LNCaP clone FGC (cell line): ENCODE measurements at places on chromosomes 16 and 17.

DNA sequence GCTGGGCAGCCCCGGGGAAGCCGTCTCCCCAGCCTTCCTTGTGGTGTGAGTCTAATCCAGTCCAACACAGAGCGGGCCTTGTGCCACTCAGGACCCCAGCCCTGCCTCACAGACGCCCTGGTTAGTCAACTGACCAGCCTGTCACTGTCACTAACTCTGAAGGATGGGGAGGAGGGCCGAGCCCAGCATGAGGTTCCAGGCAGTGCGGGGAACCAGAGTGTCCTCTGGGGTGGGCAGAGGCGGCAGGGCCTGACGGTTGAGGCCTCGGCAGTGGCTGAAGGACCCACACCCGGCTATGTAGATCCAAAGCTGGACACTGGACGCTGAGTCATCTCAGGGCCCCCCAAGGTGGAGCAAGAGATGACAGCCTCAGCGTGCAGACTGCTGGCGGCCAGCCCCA lies 8.6 kb downstream of the RPUSD1 start:
- DNase-seq, result no peak

GRCh38 chr16:81703177-81704155 lies 75.6 kb upstream of the PLCG2 start:
- no peak for DNase-seq

- no peak for DNase-seq
Observed at GRCh38 chr17:80104956-80105375, 3.6 kb downstream of the GAA start.

- no peak for DNase-seq
Observed at GRCh38 chr17:43334738-43335402, 63.9 kb upstream of the ARL4D start.

DNA sequence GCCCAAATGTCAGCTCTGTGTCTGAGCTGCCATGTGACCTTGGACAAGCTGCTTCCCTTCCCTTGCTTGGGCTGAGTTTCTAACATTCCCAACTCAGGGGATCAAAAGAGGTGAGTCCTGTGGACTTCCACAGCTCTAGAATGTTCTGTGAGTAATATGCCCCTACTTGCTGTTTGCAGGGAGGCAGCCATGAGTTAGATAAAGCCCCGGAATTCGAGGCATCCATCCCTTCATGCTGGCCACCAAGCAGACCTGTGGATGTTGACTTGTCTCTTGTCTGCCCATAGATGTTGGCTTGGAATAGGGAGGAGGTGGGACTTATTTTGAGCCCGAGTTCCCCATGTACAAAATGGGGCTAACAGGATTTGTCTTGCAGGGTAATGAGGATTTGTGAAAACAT lies 36.2 kb downstream of the KSR1 start:
- DNase-seq, result no peak

GRCh38 chr16:85984231-85984880 lies 85.4 kb downstream of the IRF8 start:
- no peak for DNase-seq

DNA sequence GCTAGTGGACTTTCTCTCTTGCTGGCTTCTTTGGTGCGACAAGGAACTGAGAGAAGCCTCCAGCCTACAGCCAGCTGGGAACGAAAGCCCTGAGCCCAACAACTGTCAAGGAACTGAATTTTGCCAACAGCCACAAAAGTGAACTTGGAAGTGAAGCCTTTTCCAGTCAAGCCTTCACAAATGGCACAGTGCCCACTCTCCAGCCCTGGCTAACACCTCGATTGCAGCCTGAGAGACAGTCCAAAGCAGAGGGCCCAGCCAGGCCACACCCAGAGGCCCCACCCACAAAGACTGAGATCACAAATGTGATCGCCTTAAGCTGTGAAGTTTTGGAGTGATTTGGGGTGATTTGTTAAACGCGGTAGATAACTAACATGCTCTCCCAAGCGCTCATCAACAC lies 244.6 kb upstream of the SDK2 start:
- DNase-seq, result no peak

GRCh38 chr17:72405662-72406230 lies 284.9 kb downstream of the SOX9 start:
- no peak for DNase-seq

DNA sequence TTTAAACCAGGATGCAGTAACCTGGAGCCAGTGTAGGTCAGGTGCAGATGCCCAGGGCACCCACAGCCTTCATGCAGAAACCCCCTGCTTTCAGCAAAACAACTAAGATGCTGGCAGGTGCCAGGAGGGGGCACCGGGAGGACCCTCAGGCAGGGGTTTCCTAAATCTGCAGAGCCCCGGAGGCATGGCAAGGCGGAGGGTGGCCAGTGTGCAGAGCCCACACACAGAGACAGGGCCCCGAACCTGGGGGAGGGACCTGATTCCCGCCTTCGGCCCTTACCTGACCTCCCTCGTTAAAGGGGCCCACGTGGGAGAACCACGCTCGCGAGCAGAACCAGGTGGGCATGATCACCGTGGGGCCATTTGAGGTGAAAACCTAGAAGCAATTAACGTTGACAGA lies 114.0 kb upstream of the METRNL start:
- DNase-seq, result no peak

DNA sequence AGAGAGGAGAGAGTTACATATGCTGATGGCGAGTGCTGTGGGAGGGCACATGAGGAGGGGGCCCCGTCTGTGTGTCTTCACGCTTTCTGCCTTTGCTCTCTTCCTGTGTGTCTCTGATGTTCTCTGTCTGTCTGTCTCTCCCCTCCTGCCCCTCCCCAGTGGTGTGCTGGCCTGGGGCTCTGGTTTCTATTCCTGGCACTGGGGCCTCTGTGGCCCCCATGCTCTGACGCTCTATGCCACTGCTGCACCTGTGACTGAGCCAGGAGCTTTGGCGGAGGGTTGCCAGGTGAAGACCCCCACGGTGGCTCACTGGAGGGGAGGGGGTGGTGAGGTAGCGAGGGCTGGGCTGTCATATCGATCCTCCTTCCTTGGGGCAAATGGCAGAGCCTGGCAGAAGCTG lies 24.6 kb upstream of the BRD7 start:
- DNase-seq, result no peak

- DNase-seq, result no peak
Observed at GRCh38 chr17:35252651-35253050, 9.8 kb downstream of the SLFN5 start.

DNA sequence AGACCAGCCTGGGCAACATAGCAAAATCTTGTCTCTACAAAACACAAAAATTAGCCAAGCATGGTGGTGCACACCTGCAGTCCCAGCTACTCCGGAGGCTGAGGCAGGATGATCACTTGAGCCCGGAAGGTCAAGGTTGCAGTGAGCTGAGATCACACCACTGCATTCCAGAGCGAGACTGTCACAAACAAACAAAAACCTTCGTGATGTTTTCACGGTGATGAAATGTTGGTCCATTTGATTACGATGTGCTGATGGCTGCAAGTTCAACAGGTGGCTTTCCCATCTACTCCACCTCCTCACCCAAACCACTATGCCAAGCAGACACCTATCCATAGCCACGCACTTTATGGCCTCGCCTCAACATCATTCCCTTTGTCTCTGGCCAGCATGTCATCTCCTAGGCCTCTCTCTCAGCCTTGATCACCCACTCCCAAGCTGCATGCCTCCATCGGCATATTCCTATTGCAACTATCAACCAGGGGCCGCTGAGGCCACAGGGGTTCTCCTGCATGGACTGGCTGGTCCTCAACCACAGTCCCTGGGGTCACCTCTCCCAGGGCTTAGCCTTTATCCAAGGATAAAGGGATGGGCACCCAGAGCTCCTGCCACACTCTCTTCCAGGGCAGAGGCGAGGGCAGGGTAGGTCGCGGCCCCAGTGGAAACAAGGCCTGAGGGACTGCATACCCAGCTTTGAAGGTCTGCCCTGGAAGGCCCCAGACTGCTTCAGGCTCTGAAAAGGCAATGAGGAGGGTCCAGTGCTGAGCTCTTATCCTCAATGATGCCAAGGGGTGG lies 17.1 kb upstream of the ALOX15B start:
- no peak for DNase-seq

DNA sequence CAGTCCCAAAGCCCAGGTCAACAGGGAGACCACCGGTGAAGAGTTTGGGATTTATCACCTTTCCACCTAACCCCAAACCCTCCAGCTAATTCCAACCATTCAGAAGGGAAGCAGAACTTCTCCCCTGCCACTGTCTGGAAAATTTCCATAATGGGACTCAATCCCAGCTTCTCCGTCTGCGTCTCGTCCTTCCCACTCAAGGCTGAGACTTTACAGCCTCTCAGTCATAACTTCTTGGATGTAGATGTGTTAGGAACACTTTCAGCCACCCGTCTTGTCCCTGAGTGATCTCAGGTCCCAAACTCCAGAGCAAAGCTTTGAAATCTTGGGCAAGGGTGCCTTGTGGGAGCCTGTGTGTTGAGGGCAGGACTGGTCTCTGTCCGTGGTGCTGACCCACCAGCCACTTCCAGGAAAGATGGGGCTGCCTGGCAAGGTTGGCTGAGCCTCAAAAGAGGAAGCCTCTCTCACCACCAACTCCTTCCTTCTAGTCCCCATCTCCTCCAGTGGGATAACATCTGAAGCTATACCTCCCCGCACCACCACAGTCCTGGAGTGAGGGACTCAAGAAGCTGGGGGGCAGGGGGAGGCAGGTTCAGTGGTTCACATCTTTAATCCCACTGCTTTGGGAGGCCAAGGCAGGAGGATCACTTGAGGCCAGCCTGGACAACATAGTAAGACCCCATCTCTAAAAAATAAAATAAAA lies 9.3 kb downstream of the GAS2L2 start:
- no peak for DNase-seq

DNA sequence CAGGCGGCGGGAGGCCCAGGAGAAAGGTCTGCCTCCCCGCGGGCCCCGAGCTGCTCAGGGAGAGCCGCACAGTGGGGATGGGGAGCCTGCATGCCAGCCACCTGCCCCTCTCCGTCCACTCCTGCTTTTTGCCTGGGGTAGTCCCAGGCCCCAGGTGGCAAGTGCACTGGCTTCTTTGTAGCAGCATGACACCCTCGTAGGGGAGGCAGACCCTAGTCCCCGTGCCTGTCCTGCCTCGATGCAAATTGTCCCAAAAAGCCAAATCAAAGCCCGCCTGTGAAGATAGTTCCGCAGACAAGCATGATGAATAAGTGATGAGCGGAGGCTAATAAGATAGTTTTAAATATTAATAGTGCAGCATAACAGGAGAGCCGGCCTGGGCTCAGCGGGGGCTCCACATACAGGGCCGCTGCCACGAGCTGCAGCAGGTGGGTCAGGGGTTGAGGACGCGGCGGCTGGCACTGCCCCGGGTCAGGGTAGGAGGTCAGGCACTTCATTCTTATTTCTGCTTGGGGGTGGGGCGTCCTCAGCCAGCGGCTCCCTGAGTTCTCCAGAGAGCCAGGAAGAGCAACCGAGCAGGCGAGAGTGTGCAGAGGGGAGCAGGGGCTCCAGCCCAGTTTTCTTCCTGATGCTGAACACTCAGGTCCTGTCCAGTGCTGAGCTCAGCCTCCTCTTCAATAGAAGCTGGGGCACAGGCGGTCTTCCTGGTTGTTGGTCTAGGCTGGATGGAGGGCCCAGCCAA lies 26.8 kb downstream of the GINS2 start:
- DNase-seq, result no peak
